Activated CD4-positive, alpha-beta memory T cell treated with anti-CD3 and anti-CD28 coated beads, Interleukin-2, amount 10 ng/mL, durations not matched to agents 7 days and 5 days (primary cell): ENCODE measurements at places on chromosomes 11 and 22. TPM values are rescaled to one million over a fixed set of nuclear protein-coding genes. Genes with fewer than 3 reads are reported as not detected.

DHCR7 gene
- 74.4 TPM for total RNA-seq

RBFOX2 gene
- 1.4 TPM for total RNA-seq

IL18BP gene
- 14.0 TPM for total RNA-seq

PNPLA3 gene
- total RNA-seq, result not detected

IL18 gene
- not detected for total RNA-seq

DERL3 gene
- 7.8 TPM for total RNA-seq

CCDC87 gene
- total RNA-seq, result not detected

P4HA3 gene
- not detected for total RNA-seq

INPP5J gene
- total RNA-seq, result not detected

LRRN4CL gene
- total RNA-seq, result 0.18 TPM

CARD18 gene
- not detected for total RNA-seq

MOV10L1 gene
- not detected for total RNA-seq

NLRP10 gene
- not detected for total RNA-seq

THY1 gene
- total RNA-seq, result 2.0 TPM

C11orf97 gene
- total RNA-seq, result not detected

KRTAP5-2 gene
- total RNA-seq, result not detected

FGF4 gene
- not detected for total RNA-seq

SHISA8 gene
- not detected for total RNA-seq

OR52M1 gene
- not detected for total RNA-seq

GTSE1 gene
- 67.6 TPM for total RNA-seq

GNG3 gene
- not detected for total RNA-seq

OR51B2 gene
- total RNA-seq, result not detected

SLC25A45 gene
- total RNA-seq, result 19.4 TPM

MMP27 gene
- total RNA-seq, result not detected

TPST2 gene
- 55.4 TPM for total RNA-seq

ARHGAP42 gene
- total RNA-seq, result not detected

DMC1 gene
- total RNA-seq, result 12.6 TPM

SMCO4 gene
- total RNA-seq, result 55.3 TPM

SLC37A4 gene
- 33.9 TPM for total RNA-seq

ATP5MG gene
- total RNA-seq, result 251 TPM

TCN2 gene
- total RNA-seq, result 1.7 TPM

NAT10 gene
- total RNA-seq, result 57.8 TPM

ZNF214 gene
- total RNA-seq, result not detected

CYB5R2 gene
- 1.8 TPM for total RNA-seq

TESMIN gene
- 13.8 TPM for total RNA-seq

CPT1A gene
- 50.2 TPM for total RNA-seq
